Activated naive CD8-positive, alpha-beta T cell treated with anti-CD3 and anti-CD28 coated beads, Interleukin-2, amount 50 U/mL, for 16 hours (primary cell): ENCODE measurements at places on chromosomes 4 and X.

GRCh38 chrX:11908371-11908770 is 150.3 kb downstream of the MSL3 start:
- peak; percentile 0 for DNase-seq

DNA sequence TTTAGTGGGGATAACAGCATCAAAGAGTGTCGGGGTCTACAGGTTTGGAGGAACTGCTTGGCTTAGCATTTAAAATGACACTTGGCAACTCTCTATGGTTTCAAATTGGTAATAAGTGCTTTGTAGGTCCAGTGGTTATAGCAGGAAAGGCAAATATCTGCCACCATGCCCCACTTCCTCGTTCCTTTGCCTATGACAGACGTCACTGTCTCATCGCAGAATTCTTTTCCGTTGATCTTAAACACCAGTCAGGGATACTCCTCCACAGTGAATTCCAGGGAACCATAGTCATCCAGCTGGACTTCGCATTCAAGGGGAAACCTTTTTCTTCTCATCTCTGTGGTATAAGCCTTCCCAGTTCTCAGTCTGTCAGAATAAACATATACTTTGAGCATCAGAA is 319.1 kb downstream of the GPAT3 start:
- no peak for DNase-seq

DNA sequence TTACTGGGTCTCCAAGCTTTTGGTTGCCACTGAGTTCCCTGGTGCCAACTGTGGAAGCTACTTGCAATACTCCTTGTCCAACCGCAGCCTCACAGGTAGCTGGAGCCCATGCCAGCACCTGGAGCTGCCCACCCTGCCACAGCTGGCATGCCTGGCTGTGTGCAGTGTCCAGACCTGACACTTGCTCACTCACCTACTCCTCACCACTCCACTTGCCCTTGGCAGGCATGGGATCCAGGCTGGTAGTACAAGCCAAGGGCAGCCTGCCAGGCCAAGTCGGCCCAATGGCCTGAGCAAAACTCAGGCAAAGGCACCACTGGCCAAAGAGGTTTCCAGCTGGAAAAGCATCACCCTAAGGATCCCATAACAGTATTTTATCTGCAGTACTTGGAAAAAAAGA is 246.3 kb downstream of the PDGFC start:
- no peak for DNase-seq

GRCh38 chr4:21320034-21320433 is 619.8 kb downstream of the PACRGL start:
- no peak for DNase-seq

- DNase-seq = no peak
Measured at GRCh38 chr4:63315651-63316050, 1093.6 kb downstream of the TECRL start.

DNA sequence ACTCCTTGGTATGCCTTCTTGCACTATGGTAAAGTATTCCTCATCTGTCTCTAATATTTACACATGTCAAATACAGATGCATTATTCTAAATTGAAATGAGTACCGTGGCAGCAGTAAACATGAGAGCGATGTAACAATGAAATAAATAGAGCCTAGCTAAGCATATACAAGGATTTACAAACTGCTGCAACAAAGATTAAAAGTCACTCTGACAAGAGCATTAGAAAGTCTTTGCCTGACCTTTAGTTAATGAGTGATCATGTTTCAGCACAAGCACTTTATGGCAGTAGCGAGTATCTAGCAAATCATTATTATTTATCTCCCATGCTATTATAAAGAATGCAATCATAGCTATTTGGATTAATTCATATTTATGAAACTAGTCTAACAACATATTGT is 547.0 kb upstream of the NDST4 start:
- DNase-seq = no peak

DNA sequence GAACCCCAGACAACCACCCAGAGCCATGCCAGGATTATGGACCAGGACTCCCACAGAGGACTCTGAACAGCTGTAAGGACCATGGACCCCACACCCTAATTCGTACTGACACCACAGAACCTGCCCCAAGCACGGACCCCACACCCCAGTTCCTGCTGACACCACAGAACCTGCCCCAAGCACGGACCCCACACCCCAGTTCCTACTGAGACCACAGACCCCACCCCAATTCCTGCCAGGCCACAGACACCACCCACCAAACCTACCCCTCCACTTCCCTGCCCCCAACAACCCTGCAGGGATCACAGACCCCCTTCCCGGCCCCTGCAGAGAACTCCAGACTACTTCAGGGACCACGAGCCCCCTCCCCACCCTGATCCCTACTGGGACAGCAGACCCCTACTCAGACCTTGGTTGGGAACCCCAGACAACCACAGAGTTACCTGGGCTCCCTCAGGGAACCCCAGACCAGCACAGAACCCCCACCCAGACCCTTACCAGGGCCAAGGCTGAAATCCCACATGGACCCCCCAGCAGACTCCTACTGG is 1.4 kb upstream of the DHRSX start:
- DNase-seq = no peak

GRCh38 chrX:47358387-47359065 is 11.9 kb upstream of the ZNF157 start:
- DNase-seq = no peak

- no peak for DNase-seq
Measured at GRCh38 chr4:70000711-70001110, 4.9 kb downstream of the STATH start.

- DNase-seq = no peak
Measured at GRCh38 chrX:17560385-17560784, 176.9 kb upstream of the SCML1 start.

DNA sequence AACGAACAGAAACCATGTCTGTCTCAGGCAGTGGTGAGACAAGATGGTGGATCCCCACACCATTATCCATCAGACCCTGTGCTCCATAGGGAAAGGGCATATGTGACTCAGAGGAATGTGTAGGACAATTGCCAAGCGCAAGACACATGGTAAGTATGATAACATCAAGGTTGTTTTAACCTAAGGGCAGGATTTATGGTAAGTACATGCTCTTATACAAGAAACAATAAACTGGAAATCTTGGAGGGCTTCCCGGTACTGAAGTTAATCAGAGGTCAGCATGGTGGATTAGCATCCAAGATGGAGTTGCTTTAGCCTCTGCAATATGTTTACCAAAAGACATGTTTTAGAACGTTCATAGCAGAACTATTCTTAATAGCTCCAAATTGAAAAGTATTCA is 355.0 kb downstream of the PPP1R2C start:
- no peak for DNase-seq

DNA sequence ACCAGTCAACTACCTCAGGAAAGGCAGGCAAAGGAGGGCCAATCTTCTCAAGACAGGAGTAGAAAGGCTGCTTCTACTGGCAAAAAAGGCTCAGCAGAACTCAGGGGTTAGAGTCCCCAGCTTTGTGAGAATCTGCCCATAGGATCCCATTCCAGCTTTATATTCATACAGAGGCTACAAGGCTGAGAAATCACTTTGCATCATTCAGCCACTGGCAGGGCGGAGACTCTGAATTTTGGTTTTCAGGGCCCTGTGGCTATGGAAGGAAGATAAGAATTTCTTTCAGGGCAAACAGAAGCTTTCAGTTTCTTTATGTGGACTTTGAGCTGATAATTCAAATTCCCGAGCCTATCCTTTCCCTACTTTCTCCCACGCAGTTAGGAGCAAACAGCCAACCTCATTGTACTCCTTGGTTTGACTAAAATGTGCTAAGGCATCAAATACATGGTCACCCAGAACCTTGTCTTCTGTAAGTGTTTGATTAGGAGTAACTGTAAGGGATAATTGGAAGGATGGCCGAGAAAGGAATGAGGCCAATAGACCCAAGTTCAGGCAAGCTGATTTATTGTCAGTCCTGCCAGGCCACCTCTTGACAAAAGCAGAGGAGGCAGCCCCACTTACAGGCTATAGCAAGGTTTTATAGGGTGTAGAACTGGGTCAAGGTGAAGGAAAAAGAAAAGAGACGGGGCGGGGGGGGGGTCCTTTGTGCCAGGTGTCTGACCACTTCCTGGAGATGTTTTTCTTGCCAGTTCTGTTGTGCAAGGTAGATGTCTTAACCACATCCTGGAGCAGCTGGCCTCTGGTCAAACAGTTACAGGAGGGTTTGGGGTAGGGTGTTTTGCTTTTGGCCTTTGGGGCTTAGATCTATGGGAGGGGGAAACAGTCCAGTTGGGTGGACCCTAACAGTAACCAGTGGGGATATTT is 165.3 kb upstream of the PPP1R2C start:
- DNase-seq = no peak

DNA sequence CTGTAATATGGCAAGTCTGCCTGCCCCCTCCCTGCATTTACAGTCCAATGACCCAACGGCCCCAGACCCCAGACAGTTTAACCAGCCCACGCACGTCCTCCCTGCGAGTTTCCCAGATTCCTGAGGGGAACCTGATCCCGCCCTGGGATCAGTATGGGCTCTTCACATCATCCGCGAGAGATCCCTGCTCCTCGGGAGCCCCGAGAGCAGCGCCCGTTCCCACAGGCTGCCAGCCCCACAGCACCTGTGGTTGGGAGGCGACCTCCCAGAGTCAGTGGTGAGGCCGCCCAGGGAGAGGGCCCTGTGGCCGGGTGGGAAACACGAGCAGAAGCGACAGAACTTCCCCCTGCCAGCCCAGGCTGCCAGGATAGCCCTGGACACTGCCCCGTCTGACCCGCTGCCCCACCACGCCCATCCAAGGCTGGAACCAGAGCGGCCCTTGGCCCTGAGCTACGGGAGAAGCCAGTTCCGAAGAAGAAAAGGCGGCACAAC is 32.8 kb downstream of the TSC22D3 start:
- no peak for DNase-seq

DNA sequence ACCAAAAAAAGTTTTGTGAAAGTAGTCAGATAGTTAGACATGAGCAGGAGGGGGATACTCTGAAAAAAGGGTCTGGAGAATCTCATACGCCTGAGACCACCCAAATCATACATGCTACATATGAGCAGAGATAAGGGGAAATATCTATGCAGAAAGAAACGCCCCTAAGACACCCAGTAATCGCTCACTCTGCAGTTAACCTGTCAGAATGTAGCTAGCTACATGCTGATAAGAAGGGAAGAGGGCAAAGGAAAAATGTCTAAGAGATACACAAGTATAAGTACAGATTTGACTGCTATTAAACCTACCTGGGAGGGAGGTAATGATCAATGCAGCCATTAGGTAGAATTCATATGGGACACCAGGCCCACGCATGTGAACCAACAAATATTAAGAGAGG is 1159.5 kb upstream of the PCDH10 start:
- no peak for DNase-seq

DNA sequence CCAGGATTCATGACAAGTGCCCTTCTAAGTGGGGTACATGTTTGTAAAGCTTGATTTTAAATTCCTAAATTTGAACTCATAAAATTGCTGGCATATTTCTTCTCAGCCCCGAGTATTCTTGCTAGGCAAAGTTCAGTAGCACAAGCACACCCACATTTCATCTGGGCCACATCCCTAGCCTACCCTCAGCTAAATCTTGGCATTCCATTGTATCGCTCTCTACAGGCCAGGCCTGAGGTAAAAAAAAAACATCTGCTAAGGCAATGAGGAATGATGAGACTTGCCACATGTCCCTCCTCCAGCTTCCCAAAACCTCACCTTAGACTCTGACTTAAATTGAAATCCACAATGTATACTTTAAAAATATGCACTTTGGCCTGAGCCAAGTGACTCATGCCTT is 51.4 kb upstream of the VCX3B start:
- DNase-seq = no peak

DNA sequence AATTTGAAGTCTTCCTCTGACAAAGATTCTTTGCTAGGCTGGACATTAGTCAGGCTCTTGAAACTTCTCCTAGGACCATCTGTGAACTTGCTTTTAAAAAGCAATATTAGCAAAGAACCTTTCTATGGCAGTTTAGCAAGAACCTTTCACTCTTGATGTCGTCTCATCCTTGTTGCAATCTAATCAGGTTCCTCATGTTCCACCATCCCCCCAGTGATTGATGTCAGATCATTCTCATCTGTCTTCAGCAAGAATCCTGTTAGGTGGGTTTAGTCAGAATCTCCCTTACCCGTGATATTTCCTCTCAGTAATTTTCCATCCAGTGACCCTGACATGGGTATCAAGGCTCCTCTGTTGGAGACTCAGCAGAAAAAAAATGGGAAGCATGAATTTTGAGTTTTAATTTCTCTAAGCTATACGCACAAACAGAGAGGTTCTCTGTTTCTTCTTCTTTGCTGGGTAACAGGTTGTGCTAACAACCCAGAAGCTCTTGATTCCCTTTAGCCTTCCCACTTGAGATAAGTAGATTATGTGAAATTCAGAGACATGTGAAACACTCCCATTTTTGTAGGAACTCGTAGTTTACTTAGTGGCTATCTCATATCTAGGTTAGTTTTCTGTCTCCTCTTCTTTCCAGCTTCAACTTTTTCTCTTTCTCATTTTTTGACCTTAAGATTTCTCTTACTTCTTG is 507.4 kb downstream of the C4orf33 start:
- DNase-seq = no peak

GRCh38 chr4:6674500-6675149 is 19.1 kb upstream of the S100P start:
- DNase-seq = peak; percentile 30

DNA sequence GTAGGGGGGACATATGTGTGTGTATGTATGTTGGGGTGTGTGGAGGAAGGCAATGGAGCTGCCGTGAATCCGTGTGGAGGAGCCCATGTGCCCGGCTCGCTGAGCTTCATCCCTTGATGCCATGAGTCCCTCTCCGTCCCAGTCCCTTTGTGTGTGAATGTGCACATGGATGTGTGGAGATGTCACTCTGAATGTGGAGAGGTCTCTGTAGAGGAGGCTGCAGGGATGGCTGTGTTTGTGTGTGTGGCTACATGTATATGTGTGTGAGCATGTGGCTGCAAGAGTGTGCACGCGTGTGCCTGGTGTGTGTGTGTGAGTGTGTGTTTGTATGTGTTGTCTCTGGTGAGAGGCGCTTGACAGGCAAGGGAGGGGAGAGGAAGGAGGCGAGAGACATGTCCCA is 1.3 kb downstream of the DLG3 start:
- no peak for DNase-seq

GRCh38 chr4:87025614-87026041 is 90.8 kb downstream of the AFF1 start:
- no peak for DNase-seq

GRCh38 chr4:30720021-30720660 is at the start of gene PCDH7:
PCDH7 (plus strand) TSS chr4:30720369; CDS start chr4:30721423, 1,054 bp downstream.
- DNase-seq = no peak

GRCh38 chr4:38752372-38752940 is 30.3 kb downstream of the TLR10 start:
- DNase-seq = no peak

GRCh38 chr4:175953116-175953515 is 112.5 kb upstream of the WDR17 start:
- no peak for DNase-seq
